D721Med (cell line): ENCODE measurements at places on chromosomes 2 and 18.

DNA sequence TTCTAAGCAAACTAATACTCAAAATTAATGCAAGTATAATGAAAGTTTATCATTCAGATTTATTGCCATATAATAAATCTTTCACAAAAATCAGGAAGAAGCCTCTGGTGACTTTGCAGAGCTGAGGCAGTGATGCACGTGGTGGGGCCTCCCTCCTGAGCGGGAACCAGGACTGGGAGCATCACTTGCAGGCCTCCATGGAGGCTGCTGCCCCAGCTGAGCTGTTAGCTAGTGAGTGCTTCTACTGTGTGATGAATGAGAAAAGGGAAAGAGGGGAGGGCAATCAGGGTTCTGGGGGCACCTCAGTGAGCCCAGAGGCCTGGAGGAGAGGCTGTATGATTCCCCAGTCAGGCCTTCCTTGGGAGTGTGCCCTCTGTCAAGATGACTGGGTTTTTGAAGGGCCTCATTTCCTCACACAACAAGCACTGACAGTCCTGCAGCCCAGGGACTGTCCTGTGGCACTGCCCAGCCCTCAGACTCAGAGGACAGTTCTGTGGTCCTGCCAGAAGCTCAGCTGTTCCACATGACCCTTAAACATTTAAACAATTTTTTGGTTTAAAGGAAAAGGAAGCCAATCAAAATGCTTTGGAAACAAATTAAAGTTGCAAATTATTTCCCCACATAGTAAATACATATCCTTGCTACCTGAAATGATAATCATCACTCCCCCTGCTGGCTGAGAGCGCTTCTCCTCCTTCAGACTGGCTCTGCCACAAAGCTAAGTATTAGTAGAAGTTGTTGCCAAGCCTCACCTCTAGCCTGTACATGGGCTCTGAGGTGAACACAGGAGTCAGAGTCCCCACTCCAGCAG is 90.9 kb upstream of the SMAD7 start:
- DNase-seq = no peak

- DNase-seq = no peak
These were observed 189.3 kb downstream of the PHLPP1 start for GRCh38 chr18:62904396-62905285.

- no peak for DNase-seq
These were observed 35.5 kb upstream of the HS6ST1 start for GRCh38 chr2:128354161-128354560.

DNA sequence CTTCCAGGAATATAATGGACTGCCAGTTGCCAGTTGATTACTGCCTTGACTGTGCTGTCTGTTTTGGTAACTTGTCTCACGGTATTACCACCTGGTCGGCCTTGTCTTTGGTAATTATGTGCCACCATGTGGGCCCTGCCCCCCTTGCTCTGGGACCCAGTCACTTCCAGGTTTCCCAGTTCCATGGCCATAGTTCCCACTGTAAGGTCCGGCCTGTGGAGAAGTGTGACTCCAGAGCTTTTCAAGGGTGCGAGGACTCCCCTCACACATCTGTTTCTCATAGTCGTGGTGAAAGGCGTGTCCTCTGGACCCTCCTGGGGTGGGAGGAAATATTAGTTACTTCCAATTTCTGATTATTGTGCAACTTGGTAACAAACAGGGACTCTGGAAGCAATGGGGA is 150.5 kb downstream of the SEPTIN10 start:
- no peak for DNase-seq

DNA sequence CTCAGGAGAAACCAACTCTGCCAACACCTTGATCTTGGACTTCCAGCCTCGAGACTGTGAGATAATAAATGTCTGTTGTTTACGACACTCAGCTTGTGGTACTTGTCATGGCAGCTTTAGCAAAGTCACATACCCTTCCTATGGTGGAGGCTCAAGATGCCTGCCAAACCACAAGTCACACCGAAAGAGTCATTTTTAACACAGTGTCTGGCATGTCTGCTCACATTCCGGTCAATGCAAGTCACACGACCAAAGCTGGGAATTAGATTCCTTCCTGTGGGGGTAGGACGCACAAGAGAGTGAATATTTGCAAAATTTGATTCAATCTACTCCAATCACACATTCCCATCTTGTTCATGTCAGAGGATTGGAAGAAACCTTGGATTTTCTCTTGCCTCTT is 24.6 kb downstream of the KCNE4 start:
- no peak for DNase-seq

DNA sequence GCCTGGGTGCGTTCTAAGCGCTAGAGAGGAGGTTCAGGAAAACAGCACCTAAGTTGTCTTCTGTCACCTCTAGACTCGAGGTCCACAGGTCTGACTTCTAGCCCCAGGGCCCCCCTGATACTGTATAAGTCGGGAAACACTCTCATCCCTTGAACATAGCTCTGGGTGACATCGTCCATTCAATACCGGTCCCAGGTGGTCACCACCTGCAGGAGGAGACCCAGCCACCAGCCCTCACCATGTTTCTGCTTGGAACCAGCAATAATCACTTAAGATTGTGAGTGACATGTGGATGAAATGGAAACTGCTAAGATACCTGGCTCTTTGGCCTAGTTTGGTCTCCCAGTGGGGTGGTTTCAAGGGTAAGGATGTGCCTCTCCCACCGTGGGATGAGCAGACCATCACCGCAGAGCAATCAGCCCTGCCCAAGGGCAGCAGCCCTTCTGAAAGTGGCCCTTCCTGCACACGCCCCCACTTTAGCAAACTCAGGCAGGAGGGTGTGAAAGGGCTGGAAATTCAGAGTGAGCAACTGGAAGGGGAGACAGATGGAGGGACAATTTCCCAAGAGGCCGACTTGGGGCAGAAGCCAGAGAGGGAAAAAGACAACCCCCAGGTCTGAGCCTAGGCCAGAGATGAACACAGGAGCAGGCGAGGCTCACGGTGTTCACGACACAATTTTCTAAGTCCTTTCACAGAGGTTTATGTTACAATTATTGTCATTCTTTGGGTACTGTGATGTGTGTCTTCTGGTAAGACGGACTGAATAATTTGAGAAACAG is 95.2 kb downstream of the ZNF516 start:
- DNase-seq = no peak

DNA sequence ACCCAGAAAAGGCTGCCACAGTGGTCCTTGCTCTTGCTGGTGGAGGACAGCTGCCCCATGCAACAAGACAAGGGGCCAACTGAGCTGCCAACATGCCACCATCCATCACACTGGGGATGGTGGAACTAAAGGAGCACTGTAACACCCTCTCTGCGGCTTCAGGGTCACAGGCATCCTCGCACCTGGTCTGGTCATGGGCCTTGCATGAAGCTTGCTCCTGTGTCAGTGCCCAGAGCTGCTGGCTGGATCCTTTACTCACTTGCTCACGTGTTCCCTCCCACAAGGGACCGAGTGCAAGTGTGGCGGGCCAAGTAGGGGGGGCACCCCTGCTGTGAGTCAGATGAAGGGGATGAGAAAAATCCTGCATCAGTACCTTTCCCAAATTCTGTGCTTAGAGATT is 972.3 kb upstream of the DDX18 start:
- no peak for DNase-seq

DNA sequence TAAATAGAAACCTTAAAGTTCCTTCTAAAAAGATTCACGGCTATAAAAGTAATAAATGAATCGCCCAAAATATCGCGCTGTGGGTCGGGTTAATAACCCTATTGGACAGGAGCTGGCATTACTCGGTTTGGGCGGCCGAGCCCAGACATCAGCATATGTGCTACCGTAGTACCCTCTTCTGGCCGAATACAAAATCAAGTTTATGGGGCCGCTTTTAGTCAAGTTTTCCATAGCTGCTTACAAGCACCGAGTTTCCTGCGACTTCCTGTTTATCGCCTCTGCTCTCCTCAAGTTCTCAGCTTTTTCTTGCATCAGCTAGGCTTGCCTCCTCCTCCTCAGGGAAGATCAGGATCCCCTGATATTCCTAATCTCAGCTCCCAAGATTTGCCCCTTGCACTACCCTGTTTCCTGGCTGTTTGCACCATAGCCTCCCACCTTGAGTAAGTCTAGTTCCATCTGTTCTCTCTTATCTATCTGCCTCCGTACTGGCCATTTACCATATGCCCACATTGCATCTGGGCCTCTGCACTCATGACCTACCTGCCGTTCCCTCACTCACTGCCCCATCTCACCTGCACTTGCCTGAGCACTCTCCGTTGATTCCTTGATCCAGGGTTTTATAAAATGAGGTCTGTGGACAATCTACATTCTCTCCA is 56.1 kb downstream of the SLC35F5 start:
- no peak for DNase-seq

DNA sequence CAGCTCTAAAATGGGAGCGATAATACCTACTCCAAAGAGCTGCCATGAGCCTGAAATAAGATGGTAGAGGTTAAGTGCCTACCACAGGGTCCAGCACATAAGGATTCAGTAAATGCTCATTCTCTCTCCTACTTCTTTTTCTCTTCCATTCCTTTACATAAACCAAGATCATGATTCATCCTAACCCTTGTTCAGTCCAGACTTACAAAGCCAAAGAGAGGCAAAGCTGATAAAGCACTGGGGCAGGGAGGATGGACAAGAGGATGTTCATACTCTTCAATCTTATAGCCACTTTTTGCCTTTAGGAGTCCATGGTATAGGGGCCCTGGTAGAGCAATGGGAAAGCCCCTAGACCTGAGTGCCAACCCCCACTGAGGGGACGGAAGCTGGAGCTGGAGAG is 75.6 kb upstream of the PKDCC start:
- DNase-seq = no peak

DNA sequence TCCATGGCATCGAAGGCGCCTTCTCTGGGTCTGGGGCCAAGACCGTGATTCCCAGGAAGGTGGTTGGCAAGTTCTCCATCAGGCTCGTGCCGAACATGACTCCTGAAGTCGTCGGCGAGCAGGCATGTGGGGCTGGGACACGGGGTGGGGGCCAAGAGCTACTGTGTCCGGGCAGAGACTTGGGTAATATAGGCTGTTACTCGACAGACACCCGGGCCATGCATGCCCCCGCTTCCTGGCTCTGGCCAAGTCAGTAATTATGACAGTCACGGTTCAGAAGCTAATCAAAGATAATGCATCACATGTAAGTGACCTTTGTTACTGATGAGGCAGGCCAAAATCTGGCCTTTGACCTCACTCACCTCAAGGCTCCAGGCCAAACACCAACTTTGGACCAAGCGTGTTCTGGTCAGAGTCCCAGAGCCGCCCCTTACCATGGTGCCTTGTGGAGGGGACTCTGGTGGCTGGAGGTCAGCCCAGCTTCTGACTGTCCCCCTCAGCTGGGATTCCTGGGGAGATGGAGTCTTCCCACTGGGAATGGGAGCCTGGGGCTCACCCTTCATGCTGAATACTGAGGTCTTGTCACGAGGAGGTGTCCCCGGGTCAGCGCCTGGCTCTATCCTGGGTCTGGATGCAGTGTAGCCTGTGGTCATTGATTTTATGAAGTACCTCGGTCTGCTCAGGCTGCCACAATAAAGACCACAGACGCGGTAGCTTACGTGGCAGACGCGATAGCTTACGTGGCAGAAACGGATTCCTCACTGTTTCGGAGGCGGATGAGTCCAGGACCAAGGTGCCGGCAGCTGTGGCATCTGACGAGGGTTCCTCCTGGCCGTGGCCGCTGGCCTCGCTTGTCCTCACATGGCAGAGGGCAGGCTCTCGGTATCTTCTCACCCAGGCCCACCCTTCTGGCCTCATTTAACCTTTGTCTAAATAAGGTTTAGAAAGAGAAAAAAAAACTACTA is 17.7 kb upstream of the CNDP1 start:
- no peak for DNase-seq

- no peak for DNase-seq
These were observed 89.2 kb upstream of the FAM117B start for GRCh38 chr2:202545523-202545922.

GRCh38 chr2:20433249-20433648 is 13.6 kb upstream of the RHOB start:
- DNase-seq = no peak

DNA sequence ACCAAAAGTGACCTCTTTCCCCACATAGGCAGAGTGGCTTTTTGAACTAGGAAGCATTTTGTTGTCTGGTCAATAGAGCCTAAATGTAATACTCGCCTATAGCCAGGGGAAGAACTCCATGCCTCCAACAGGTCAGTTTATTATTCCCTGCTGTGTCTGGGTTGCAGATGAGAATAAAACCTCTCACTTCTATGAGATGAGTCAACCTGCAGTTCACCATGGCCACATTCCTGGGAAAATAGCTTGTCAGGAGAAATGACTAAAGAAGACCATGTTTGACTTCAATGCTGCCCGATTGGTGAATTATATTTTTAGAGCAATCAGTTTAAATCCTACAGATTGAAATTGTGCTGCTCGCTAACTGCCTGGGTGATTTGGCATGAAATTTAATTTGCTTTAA is 46.7 kb upstream of the LRRTM1 start:
- no peak for DNase-seq

GRCh38 chr18:9243029-9243428 is 91.5 kb upstream of the TWSG1 start:
- no peak for DNase-seq

GRCh38 chr2:222307978-222308730 is 9.4 kb upstream of the PAX3 start:
- no peak for DNase-seq

DNA sequence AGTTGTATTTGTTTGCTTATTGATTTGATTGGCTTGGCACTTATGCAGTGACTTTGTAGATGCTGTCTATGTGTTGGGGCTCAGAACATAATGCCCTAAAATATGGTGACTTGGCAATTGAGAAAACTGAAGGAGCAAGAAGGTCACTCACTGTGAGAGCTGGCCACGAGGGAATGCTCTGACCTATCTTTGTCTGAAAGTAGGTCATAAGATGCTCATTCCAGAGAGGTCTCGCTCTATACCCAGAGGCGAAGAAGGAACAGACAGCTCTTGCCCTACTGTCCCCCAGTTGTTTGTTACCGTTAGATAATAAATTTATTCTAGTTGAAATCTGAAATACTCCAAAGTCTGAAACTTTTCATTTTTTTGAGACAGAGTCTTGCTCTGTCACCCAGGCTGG is 158.5 kb downstream of the TGIF1 start:
- no peak for DNase-seq

GRCh38 chr2:70922235-70923234 is 13.2 kb upstream of the ATP6V1B1 start:
- DNase-seq = no peak

DNA sequence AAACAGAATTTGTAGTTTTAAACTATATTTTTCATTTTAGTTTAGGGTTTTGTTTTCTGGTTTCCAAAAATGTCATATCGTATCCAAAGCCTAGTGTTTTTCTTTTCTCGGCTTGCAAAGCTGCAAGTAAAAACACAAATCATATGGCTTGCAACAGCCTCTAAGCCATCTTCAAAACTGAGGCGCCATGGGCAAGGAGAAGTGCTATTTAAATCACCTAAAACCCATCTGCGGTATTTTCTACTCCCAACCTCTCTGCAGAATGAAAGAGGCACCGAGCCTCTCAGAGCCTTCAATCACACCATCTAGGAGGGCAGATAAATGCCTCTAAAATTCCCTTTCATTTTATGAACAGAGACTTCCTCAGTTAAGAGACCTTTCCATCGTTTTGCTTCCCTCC is 25.2 kb downstream of the FECH start:
- no peak for DNase-seq

GRCh38 chr2:204004912-204005311 is 68.3 kb downstream of the ICOS start:
- DNase-seq = no peak
